Midbrain (tissue), 1 donor: ENCODE measurements at places on chromosomes 2 and 18.

GRCh38 chr2:199404841-199405240, 52.9 kb downstream of the SATB2 start:
- DNase-seq: no peak

- peak; percentile 56 for DNase-seq
Observed at GRCh38 chr2:133774654-133775015, 206.4 kb upstream of the NCKAP5 start.

- DNase-seq: no peak
Observed at GRCh38 chr18:45518311-45519155, 96.7 kb upstream of the SLC14A2 start.

GRCh38 chr2:119012345-119013301, 70.6 kb downstream of the MARCO start:
- no peak for DNase-seq

- DNase-seq: no peak
Observed at GRCh38 chr18:47248115-47248603, 3.3 kb downstream of the SKOR2 start.

- DNase-seq: no peak
Observed at GRCh38 chr2:150303281-150303680, 184.2 kb downstream of the RND3 start.

DNA sequence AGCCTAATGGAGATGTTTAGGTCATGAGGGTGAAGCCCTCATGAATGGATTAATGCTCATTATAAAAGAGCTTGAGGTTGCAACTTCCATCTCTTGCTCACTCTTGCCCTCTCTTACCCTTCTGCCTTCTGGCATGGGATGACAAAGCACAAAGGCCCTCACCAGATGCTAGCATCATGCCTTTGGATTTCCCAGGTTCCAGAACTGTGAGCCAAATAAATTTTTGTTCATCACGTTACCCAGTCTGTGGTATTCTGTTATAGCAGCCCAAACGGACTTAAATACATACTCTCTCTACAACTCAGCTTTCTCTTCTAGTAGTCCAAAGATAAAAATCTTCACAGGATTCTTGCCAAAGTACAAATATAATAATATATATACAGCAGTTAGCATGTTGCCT, 75.8 kb downstream of the LNPK start:
- DNase-seq: no peak

DNA sequence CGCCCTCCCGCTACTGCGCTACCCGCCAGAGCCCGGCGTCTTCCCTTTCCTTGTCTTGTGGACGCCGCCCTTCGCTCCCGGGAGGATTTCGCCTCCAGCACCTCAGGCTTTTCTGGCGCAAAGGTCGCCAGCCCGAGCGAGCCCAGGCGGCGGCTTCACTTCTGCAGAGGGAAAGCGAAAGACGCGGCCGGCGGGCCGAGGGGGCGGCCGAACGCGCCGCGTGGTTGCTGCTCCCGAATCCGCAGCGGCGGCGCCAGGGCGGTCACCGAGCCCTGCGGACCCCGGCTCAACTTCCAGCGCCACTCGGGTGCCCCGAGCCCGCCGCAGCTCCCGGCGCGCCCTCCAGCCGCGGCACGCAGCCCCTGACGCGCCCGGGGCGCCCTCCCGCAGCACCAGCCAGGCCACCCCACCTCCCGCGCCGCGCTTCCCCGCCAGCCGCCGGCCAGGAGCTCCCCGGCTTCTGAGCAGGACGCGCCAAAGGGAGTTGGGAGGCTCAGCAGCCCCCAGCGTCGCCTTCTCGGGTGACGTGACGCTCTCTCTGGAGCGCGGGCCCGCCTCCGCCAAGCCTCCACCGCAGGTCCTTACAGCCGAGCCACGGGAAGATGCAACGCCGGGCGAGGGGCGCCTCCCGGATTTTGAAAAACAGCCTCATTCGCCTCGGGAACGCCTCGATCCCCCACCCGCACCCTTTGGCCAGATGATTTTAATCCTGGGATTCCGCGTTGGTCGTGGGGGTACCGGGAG, 84.9 kb upstream of the EPB41L3 start:
- no peak for DNase-seq

DNA sequence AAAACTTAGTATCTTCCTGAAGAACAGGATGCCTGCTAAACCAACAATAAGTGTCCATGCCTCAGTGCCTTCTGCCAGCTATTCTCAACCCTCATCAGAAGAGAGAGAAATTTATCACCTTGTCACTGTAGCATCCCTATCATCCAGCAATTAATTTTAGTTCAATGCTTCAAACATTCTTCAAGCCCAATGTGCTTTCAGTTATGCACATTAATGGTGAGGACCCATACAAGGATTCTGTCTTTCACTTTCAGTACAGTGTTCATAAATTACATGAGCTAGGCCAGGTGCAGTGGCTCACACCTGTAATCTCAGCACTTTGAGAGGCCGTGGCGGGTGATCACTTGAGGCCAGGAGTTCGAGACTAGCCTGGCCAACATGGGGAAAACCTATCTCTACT, 47.0 kb upstream of the MSH6 start:
- DNase-seq: no peak

DNA sequence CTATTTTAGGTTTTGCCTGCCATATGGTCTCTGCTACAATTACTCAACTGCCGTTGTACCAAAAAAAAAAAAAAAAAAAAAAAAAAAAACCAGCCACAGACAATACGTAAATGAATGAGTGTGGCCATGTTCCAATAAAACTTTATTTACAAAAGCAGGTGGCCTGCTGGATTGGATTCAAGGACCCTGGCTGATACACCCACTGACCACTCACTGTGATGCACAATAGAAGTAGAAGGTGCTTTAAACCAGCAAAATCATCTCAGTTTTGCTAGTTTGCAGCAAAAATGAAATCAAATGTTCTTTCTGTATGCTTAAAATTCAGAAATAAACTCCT, 137.4 kb downstream of the AKAIN1 start:
- no peak for DNase-seq

GRCh38 chr2:237465515-237466148, 21.4 kb upstream of the MLPH start:
- no peak for DNase-seq
